ENCODE measurements at places on chromosomes 3 and 15.

GRCh38 chr3:32198714-32199113 lies 39.8 kb upstream of the CMTM8 start:
- DNase-seq = no peak

DNA sequence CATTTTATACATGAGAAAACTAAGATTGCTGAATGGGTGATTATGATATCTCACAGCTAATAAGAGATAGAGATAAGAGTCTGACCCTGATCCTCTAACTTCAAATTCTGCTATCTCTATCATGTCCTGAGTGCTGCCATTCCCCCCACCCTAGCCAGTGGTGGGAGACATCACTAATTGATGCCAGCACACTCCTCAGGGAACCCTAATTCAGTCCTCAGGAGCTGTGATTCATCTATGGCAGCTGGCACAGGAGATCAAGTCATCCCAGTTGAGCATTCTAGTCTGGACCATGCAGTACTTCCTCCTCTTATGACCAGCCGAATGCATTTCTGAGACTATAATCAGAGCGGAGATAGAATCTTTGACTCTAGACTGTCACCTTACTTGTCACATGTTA lies 71.9 kb downstream of the SYNM start:
- no peak for DNase-seq

DNA sequence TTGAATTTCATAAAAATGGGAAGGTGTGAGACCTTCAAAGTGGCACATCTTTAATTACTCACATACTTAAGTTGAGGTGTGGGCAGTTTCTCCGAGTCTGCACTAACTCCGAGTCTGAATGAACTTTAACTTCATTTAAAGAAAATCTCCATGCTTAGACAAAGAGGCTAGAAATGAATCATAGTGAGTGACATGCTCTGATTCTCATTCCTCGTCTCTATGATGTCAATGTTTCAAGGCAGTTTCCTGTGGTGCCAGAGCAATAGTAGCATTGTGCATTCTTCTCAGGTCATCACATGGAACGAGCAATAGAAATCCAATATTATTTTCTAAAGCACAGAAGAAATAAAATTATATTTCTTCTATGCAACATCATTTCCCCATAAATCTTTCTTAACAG lies 224.8 kb downstream of the KCNMB2 start:
- no peak for DNase-seq

- DNase-seq = no peak
Measured at GRCh38 chr3:143771258-143771657, 77.0 kb downstream of the SLC9A9 start.

DNA sequence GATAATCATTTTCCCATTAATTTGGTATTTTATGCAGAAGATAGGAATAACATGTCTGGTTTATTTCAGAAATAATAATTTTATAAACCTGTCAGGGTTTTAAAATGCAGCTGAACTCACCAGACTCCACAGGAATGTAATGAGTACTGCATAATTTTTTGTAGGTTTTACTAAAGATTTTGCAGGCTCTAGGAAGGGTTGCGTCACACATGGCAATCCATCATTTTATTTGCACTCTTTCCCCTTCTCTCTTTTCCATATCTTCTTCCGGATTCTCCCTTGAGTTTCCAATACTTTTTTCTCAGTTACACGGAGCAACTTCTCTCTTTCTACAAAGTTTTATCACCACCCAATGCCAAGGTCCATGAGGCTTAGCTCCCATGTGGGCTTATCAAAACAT lies 234.7 kb downstream of the NFKBIZ start:
- DNase-seq = no peak

GRCh38 chr15:64807051-64807749 lies 18.2 kb downstream of the PIF1 start:
- DNase-seq = no peak
